T-helper 17 cell (primary cell): ENCODE measurements at places on chromosomes 2 and 18.

- DNase-seq = no peak
Observed at GRCh38 chr2:96393989-96394761, 58.6 kb downstream of the NCAPH start.

- no peak for DNase-seq
Observed at GRCh38 chr2:158498043-158498748, 41.4 kb downstream of the PKP4 start.

DNA sequence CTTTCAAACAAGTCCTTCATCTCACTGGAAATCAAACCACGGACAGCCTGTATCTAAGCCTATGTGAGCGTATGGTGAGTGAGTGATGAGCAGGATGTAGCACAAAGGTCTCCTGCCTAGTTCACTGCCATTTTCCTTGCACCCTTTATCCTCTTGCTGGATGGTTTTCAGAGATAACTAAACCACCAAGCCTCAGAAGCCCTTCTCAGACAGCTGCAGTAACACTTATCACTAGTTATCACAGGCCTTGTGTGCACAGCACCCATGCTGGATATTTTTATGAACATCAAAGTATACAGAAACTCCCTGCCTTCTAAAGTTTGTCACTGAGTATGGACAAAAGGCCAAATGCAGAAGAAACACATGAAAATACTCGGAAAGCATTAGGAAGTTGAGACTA lies 69.5 kb downstream of the C1D start:
- DNase-seq = no peak

DNA sequence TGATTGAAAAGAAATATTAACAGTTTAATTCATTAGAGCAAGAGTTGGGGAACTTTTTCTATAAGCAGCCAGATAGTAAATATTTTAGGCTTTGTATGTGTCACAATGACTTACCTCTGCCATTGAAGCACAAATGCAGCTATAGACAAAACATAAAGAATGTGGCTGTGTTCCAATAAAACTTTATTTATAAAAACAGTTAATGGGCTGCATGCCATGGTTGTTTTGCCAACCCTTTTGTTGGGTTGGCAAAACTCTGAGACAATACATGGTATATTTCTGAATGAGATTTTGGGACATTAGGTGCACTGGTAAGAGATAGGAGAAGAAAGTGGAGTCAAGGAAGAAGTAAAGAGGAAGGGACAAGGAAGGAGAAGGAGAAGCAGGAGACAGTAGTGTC lies 61.8 kb upstream of the CERS6 start:
- no peak for DNase-seq

DNA sequence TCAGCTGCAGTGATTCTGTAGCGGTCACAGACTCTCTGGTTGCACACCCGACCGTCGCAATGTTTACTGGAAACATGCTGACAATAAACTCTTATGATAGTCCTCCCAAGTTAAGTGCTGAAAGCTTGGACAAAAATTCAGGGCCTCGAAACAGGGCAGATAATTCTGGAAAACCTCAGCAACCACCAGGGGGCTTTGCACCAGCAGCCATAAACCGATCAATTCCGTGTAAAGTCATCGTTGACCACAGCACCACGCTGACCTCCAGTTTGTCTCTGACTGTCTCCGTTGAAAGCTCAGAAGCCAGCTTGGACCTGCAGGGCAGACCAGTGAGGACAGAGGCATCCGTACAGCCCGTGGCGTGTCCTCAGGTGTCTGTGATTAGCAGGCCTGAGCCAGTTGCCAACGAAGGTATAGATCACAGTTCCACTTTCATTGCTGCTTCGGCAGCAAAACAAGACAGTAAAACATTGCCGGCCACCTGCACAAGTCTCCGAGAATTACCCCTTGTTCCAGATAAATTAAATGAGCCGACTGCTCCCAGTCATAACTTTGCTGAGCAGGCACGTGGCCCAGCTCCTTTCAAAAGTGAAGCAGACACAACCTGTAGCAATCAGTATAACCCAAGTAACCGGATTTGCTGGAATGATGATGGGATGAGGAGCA lies 166.1 kb downstream of the ASXL3 start:
- no peak for DNase-seq
